Spinal cord (tissue), 10 donors: ENCODE measurements at places on chromosomes 11 and 22. TPM values are rescaled to one million over a fixed set of nuclear protein-coding genes. Genes with fewer than 3 reads are reported as not detected.

Gene SULT4A1
- polyA plus RNA-seq, result 86.7 TPM

Gene DERL3
- 5.3 TPM for polyA plus RNA-seq

Gene OR8K1
- not detected for polyA plus RNA-seq

Gene MFNG
- polyA plus RNA-seq, result 11.1 TPM

Gene GLB1L3
- 2.9 TPM for polyA plus RNA-seq

Gene TBRG1
- polyA plus RNA-seq, result 48.6 TPM

Gene TRIM49
- polyA plus RNA-seq, result not detected

Gene OR6T1
- polyA plus RNA-seq, result not detected

Gene MOGAT2
- 0.12 TPM for polyA plus RNA-seq

Gene CCDC134
- 6.5 TPM for polyA plus RNA-seq

Gene NAV2
- 50.1 TPM for polyA plus RNA-seq

Gene PGM2L1
- 50.9 TPM for polyA plus RNA-seq

Gene C11orf91
- not detected for polyA plus RNA-seq
